ENCODE measurements at places on chromosomes 11 and 22.

GRCh38 chr11:34175284-34176019 lies 70.0 kb downstream of the NAT10 start:
- DNase-seq: no peak

GRCh38 chr11:5137014-5137413 lies 1.1 kb downstream of the OR52A5 start:
- no peak for DNase-seq

DNA sequence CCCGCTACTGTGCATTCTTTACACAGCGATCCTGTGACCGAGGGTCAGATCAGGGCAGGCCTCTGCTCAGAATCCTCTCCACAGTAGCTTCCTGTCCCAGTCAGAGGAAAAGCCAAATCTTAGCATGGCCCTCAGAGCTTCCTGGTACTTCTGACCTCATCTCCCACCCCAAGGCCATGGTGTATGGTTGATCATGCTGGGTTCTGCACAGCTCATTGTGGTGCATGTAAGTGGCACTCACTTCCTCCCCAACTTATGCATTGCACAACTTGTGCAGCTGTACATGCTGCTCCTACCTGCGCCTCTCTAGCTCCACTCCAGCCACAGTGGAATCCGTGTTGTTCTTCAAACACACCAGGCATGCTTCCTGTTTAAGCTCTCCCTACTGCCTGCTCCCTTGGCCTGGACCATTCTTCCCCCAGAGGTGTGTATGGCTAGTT lies 20.3 kb downstream of the BMAL1 start:
- no peak for DNase-seq

DNA sequence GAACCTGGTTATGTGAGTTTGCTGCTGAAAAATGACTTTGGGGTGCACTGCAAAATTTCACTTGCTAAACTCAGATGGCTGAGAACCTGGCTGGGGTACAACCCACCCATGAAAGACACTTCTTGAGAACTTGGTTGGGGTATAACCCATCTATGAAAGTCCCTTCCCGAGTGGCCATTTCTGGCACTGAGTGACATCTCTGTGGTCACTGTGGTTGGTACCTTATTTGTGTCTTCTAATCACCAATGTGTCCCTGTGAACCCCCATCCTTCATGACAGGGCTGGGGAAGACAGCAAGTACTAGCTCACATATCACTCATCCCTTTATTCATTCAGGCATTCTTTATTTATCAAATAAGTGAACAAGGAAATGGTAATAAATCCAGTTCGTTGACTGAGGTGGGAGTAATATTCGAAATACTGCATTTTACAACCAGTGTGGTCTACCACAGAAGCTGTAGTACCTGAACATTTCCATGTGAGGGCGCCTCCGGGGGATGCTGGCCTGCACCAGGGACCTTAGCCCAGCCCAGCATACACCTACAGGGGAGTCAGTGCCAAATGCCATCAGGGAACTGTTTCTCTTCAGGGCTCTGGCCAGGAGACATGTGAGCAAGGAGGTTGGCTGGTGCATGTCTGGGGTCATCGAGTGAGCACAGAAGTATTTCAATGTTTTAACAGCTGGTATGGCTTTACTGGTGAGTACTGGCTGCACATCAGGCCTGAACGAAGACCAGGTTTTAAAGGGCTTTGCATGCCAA lies 122.1 kb downstream of the CSNK2A3 start:
- DNase-seq: no peak

DNA sequence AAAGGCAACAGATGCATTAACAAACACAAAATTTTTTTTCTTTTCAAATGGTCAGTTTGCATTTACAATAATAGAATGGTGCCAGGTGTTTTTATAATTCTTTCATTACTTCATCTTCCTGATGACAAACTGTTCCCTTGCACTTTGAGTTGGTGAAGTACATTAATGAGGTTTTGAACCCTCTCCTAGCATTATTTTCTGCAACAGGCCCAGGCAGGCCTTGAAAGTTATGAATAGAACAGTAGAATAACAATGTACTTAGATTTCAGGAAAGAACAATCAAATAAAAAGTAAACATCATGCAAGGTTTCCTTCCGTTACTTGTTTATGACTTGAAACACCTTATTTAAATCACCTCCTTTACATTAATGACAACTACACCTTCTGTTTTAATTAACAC lies 9.6 kb downstream of the BTG4 start:
- DNase-seq: no peak

DNA sequence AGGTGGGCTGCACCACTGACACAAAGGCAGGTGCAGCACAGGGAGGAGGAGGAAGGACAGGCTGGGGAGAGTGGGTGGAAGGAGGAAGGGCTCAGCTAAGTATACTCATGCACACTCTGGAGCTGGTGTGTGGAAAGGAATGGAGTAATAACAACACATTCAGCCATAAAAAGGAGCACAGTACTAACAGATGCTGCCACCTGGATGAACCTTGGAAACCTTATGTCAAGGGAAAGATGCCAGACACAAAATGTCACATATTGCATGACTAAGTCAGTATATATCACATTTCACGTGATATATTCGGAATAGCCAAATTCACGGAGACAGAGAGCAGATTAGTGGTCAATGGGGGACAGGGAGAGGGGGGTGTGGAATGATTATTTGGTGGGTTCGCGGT lies 389.6 kb upstream of the SYN3 start:
- no peak for DNase-seq

DNA sequence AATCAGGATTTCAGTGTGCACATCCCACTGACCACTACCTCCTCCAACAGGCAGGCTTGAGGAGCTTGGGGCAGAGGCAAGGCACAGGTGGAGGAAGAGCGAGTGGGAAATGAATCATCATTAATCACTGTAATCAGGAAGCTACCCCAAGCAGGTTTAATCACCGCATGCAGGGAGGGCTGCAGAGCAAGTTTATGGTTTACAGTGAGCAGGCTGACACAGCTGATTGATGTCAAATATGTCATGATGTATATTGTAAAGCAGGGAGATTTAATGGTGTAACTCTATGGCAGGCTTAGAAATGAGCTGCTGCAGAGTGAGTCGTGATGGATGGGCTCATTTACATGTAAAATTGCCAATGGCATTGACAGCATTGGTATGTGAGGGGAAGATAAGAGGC lies 441.0 kb downstream of the NTM start:
- no peak for DNase-seq

DNA sequence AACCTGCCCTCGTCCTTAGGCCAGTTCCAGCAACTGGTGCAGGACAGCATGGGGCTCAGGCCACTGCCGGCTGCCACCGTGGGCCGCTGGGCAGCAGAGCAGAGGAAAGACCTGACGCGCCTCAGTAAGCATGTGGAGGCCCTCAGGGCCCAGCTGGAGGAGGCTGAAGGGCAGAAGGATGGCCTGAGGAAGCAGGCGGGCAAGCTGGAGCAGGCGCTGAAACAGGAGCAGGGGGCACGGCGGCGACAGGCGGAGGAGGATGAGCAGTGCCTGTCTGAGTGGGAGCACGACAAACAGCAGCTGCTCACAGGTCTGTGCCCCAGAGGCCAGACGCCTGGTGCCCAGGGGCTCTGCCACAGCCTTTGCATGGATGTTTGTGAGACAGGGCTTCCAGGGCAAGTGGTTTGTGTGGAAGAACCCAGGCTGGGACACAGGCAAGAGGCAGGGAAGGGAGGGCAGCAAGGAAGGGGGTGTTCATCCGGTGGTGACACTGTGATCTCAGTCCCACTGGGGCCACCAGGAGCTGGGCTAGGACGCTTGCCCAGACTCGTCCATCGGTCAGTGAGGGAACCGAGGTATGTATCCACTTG lies 13.9 kb downstream of the CCDC157 start:
- no peak for DNase-seq

DNA sequence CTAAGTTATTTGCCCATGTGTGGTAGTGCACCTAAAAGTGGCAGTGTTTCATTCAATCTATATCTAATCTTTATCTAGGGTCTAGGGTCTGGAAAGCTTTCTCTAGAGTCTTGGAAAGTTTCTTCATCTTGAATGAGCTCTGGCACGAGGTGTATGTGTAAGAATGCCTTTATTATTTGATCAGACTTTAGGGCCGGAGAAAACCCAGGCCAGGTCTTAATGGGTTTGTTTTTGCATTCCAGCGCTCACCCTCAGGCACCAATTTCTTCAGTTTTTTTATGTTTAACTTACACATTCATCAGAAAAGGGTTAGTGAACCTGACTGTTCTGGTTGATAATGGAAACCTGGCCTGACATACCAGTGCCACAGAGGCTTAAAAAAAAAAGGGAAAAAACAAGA lies 68.3 kb upstream of the SLN start:
- no peak for DNase-seq

DNA sequence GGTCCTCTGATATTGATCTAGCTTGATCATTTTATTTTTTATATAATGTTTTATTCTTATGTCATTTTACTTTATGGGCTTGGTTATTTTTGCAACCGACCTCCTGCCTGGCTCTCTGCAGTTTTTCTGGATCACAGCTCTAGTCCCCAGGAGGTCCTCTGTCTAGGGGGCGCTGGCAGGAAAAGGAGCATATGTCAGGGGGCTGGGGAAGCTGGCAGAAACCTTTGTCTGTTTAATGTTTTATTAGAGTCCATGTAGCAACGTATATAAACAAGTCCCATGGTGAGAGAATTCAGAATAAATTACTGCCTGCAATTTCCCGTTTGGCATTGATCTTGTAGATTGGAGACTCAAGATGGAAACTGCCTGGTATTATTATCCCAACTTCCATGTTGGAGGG lies 133.5 kb upstream of the ZBED5 start:
- DNase-seq: no peak
